Suppressor macrophage (primary cell): ENCODE measurements at places on chromosomes 1 and 21.

GRCh38 chr1:241992734-241993133 lies 6.2 kb downstream of the MAP1LC3C start:
- peak; percentile 38 for DNase-seq

DNA sequence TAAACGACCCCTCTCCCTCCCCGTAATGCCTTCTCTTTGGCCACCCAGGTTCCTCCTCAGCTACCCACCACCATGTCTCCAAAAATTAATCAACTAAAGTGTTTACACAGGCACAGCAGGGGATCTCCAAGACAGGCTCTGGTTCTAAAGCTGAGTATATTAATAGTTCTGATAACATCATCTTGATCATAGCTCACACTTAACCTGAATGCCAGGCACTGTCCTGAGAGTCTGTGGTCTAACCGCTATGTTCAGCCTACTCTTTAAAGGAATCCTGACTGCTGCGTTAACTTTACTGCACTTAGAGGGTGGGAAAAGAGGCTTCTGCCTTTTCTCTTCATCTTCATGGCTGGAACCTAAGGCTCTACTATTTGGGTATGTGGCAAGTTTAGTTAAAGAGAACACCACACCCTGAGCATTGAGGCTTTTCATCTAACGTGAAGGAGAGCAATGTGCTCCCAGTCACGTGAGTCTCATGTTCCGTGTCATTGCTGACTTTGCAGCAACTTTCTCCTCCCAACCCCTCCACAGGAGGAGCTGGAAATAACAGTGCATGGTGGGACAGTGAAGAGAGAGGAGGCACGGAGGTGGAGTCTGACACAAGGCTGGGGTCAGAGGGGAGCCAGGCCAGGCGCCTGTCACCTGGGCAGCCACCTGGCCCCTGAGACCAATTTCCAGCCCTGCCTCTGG lies 86.4 kb downstream of the FAM78B start:
- DNase-seq = no peak

DNA sequence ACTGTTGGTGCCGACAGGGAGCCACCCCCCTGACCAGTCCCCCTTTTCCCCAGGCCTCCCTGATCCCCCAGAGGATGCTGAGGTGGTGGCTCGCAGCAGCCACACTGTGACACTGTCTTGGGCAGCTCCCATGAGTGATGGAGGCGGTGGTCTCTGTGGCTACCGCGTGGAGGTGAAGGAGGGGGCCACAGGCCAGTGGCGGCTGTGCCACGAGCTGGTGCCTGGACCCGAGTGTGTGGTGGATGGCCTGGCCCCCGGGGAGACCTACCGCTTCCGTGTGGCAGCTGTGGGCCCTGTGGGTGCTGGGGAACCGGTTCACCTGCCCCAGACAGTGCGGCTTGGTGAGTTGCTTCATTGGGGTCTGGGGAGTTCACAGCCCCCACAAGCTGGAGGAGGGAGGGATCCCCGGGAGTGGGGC lies 89.2 kb downstream of the TRIM11 start:
- no peak for DNase-seq

DNA sequence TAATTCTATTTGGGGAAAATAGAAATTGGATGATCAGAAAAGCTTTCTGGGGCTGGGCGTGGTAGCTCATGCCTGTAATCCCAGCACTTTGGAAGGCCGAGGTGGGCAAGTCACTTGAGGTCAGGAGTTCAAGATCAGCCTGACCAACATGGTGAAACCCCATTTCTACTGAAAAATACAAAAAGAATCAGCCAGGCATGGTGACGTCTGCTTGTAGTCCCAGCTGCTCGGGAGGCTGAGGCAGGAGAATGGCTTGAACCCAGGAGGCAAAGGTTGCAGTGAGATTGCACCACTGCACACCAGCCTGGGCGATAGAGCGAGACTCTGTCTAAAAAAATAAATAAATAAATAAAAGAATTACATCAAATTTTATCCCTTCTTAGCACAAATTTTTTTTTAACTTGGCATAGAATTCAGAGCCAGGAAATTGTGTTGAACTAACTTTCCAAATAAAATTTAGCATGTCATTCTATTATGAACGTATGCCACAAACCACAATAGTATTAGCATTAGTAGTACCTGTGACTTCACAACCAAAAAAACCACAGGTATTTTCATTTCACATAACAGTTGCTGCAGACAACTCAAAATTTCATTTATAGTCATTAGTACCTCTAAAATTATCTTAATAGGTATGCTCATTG lies 4.5 kb upstream of the ANKRD13C start:
- no peak for DNase-seq

DNA sequence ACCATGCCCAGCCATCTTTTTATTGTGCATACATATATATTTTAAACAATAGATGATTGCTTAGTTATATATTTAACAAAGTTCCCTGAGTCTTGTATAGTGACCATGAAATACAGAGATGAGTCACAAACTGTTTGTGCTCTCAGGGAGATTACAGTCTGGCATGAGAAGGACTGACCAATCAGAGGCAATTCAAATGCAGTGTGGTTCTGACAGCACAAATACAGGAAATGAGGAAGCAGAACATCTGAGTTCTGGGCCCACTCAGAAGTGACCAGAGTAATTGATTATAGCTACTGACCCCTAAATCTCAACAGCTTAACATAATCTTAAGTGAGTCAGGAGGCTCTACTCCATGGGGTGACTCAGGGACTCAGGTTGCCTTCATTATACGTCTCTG lies 534.5 kb downstream of the OMA1 start:
- DNase-seq = peak; percentile 1

- no peak for DNase-seq
Observed at GRCh38 chr1:54643736-54644135, 2.1 kb downstream of the MROH7 start.

GRCh38 chr1:115790846-115791245 lies 22.3 kb upstream of the CASQ2 start:
- DNase-seq = no peak

- DNase-seq = peak; percentile 76
Observed at GRCh38 chr1:37994886-37995566, 5.2 kb upstream of the SF3A3 start.

GRCh38 chr1:63068626-63069025 lies 253.7 kb upstream of the FOXD3 start:
- no peak for DNase-seq

DNA sequence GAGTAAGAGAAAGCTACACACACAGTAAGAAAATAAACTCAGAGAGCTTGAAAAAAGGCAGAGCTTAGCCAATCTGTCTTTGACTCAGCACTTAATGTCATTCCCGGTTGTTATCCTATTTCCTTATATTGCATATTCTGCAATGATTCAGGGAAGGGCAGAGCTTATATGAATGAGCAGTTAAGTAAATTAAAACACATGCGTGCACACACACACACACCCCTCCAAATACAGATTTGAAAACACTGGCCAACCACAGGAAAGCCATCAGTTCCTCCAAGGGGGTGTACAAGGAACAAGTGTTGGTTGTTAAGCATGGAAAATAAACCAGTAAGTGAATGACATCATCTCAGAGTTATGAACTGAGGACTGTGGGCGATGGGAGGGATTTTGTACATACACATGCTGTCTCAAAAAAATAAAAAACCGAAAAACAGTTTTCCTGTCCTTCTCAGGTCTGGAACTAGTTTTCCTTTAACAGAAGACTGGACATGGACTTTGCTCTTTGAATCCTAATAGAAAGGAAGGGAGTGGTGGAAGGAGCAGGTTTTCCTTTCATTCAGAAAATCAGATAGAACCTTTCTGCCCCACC lies 1.0 kb downstream of the IQGAP3 start:
- DNase-seq = peak; percentile 89

- DNase-seq = peak; percentile 81
Observed at GRCh38 chr1:70504176-70504820, 93.2 kb downstream of the CTH start.

DNA sequence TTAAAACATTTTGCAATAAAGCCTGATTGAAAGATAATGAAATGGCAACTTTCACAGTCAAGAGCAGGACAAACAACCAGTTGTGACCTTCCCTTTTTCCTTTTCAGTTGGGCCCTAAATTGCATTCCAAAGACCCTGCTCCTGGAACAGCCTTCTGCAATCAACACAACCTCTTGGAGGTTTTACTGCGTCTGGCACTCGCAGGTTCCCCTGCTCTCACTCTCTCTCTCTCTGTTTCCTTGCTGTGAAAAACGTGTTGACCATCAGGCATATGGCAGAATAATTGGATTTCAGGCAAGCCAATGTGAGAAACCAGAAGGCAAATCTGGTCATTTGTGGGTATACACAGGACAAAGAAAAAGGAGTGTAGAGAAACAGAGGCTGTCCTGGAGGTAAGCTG lies 23.2 kb downstream of the SLC44A5 start:
- DNase-seq = no peak

DNA sequence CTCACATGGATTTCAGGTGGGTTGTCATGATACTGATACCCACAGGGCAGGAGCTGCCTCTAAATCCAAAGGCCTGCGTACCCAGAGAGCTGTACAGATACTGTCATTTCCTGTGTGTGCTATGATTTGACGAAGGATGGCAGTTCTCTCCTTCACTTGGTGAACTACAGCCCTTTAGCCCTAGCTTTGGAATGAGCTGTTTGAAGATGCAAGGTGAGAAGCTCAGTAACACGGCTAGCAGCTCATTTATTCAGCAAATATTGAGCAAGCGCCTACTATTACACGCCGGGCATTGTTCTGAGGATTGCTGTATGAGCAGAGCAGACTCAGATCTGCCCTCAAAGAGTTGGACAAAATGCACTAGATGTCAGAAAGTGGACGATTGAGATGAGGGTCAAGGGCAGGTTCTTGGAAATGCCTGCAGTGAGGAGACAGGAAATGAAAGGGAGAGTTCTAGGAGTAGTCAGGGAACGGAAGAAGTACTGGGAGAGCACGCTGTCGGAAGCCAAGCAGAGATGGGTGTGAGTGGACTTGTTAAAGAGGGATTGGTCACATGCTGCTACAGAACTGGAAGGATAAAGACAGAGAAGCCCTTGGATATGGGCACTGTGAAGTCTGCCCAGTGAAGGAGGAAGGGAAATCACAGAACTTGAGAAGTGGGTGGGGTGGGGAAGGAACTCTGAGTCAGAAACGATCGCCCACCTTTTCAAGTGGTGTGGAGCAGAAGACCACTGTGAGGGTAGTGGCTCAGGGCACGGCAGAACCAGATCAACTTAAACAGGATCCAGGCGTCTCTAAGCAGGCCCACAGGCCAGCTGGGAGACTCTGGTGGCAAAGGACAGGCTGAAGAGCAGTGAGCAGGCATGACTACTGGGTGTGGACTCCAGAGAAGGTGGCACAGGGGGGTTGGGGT lies 7.1 kb downstream of the PTGFRN start:
- peak; percentile 68 for DNase-seq

- no peak for DNase-seq
Observed at GRCh38 chr1:108712606-108713150, at the start of gene FNDC7. Gene FNDC7, plus strand, starts transcription at chr1:108712908. Its CDS starts 26 bp downstream, at chr1:108712934.

GRCh38 chr1:151476083-151476482 lies 16.8 kb upstream of the POGZ start:
- no peak for DNase-seq

DNA sequence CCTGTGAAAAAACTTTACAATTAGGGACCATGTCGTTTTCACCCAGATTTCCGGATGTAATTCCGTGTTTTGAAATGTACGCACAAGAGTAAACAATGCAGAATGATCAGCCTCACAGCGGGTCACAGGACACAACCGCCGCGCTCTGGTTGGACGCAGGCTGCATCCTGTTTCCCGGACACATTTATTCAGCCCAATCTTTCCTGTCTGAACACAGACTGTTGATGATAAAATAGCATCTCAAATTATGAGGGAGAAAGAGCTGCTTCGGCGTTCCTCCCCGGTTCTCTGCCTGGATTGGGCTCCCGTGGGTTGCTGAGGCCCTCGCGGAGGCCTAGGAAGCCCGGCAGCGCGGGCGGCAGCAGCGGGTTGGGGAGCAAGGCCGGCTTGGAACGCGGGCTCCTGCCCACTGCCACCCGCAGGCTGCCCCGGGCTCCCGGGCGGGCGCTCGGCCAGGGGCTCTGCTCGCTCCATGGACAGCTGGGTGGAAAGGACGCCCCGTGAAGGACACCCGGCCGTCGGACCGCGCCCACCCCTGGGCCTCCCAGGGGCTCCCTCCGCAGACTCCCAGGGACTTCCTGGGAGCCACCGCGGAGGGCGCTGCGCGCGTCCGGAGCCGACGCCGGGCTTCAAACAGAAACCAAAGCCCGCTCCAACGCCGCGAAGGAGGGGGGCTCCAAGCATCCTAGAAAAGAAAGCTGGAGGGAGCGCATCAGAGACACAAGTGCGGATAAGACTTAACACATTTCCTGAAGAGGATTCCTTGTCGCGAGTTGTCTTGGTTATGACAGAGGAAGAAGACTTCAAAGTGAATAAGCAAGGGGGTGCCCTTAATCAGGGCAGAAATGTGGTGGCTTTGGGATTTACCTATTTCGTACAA lies 122.3 kb downstream of the ESRRG start:
- peak; percentile 64 for DNase-seq

- no peak for DNase-seq
Observed at GRCh38 chr1:10508511-10508951, 33.8 kb downstream of the PEX14 start.

GRCh38 chr1:218339267-218339831 lies 5.8 kb upstream of the TGFB2 start:
- DNase-seq = peak; percentile 68

DNA sequence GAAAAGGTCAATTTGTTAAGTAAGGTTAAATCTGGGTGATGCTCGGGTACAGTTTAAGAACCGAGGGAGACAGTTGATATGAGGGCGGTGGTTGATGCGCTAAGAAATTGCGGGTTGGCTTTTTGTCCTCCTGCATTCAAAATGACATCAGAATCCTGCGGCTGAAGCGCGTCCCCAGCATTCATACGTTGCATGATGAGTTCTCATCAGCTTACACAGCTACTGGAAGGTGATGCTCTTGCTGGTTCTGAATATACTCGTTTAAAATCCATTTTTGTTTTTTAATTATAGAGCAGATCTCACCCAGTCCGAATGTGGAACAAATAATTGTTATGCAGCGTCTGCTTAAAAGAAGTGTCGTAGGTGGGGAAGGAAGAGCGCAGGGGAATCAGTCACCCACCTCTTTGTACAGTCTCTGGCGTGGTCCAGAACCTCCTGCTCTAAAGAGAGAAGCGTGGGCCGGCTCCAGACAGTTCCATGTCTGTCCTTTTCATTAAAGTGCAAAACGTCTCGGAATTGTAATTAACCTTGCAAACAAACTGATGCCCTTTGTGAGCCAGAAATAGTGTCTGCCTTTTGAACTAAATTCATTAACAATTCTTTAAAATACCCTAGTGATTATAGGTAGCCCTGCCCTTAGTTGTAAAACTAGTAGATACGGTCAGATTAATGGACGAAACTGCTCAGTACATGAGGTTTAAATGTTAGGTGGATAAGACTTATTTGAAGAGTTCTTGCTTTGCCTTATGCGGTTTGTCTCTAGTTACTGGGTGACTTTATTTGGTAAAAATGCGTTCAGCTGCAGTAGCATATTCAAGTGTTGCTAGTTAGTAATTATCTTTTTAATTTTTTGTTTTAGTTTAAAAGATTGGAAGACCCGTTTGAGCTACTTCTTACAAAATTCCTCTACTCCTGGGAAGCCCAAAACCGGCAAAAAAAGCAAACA lies 741 bp downstream of the RGS2 start:
- peak; percentile 62 for DNase-seq

DNA sequence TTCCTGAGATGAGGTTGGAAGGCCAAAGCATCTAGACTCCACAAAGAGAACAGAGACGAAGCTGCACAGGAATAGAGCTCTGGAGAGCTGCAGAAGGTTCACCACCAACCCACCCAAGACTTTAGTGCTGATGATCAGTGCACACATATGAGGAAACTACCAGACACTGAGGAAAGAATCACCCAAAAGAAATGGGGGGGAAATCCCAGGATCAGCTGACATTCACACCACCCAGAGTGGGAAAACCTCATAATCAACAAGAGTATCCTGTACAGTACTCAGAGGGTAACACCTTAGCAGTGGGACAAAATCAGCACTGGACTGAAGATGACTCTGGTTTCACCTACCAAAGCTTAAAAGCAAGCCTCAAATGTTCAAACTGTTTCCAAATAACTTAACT lies 36.4 kb downstream of the DENND1B start:
- no peak for DNase-seq
